ENCODE measurements at places on chromosomes 7 and 10.

DNA sequence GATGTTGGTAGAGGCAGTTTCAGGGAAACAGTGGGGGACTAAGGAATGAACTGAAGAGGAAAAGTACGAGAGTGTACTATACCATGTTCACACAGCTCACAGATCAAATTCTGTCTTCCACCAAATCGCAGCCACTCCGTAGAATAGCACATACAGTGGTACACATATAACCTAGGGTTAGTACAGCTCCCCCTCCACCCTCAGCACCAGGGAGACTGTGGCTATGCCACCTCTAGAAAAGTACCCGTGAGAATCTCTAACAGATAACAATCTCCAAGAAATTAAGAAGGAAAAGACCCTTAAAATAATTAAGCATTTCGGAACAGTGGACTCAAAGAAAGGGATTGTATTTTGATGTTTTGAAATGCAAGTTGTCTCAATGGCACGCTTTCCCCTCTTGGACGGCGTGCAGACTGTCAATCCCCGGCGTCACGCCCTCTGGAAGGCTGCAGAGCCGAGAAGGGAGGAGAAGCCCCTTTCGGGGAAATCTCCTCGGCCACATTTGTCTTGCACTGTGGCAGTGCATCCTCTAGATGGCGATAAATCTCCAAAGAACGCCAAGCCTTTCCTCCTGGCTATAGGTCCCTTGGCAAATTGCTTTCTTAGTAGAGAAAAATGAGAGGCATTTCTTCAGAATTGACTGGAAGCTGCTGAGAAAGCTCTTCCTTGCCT is 345.0 kb downstream of the REEP3 start:
- peak; percentile 29 for DNase-seq

GRCh38 chr7:135147899-135148721 is at the start of gene TMEM140:
Gene TMEM140 (plus strand): TSS chr7:135148072. CDS start chr7:135164442, 16,370 bp downstream.
- DNase-seq: peak; percentile 60

GRCh38 chr10:89426230-89426868 is 12.0 kb downstream of the IFIT5 start:
- no peak for DNase-seq

DNA sequence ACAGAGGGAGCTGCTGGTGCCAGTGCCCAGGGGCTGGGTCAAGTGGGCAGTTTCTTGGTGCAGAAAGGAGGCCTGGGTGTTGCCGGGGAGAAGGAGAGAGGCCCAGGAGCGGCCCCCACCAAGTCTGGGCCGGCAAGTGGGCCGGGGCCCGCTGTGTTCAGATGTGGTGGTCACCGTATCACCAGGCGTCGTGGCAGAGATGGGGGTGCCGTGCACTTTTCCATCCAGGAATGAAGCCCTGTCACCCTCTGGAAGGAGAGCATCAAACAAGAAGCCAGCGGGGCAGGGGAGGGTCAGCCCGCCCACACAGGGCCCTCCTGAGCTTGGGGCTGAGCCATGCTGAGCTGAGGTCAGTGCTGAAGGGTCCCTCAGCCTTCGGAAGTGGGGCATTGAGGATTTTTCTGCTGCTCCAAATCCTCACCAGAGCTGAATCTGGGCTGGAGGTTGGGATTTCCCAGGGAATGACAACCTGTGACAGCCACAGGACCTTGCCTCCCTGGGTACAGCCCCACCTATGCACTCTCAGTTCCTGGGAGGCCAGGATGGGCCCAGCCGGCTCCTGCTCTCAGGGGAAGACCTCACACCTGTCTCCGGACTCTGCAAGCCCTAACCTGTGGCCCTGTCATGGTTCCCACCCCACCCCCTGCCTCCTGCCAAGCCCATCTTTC is 27.9 kb upstream of the INPP5A start:
- no peak for DNase-seq

GRCh38 chr7:2761801-2762497 is 73.9 kb downstream of the AMZ1 start:
- DNase-seq: no peak

GRCh38 chr10:48655411-48656240 is 29.0 kb upstream of the WDFY4 start:
- peak; percentile 47 for DNase-seq

All from stimulated activated naive B cell treated with anti-CD40 and anti-IgM and Interleukin-4, amounts not matched to agents 10 μg/mL and 1 μg/mL and 100 μg/mL, for 72 hours (primary cell).